ENCODE measurements at places on chromosomes 4 and X. TPM values are rescaled to one million over a fixed set of nuclear protein-coding genes. Genes with fewer than 3 reads are reported as not detected.

- no peak for DNase-seq
- H3K27me3 ChIP-seq, result no peaks in the 10 kb centered on the region
- H3K36me3 ChIP-seq, result no peaks in the 10 kb centered on the region
- no peak overlapping the region for H3K27ac ChIP-seq
Observed at GRCh38 chrX:46739736-46740135, 19.2 kb downstream of the SLC9A7 start.

DNA sequence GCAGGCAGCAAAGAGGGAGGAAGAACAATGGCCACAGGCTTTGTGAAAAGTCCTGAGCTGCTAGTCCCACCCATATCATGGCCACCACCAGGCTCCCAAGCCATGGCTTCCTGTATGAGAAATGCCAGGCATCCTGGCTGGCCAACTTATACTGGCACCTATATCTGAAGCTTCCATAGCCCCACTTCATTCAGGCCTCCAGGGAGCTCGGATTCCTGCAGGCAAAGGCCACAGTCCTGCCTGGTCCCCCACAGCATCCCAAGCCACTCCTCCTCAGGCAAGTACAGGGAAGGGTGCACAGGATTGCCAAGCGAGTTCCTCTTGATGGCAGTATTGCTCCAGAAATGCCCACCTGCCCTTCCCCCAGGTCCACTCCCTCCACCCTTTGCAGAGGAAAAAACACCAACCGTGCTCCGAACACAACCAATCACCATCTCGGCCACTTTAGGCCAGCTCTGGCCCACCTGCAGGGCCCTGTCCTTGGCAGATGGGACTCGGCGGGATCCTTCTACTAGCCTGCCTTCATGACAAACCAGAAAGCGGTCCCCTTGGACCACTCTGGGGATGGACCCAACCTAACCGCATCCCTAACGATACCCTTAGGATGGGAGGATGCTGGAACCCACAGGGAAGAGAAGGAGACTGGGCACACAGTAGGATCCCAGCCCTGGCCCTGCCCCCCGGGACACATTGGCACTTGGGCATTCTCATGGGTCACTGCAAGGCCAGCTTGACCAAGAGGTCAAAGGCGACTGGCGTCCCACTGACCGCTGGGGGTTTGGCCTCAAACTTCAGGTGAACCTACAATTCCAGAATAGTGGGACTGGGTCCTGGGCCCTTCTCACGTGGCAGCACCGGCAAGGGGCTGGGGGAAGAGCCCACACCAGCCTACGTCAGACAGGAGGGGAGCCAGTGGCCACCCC, 220.4 kb upstream of the AGTR2 start:
- H3K36me3 ChIP-seq, result no peaks in the 10 kb centered on the region
- no peaks in the 10 kb centered on the region for H3K27me3 ChIP-seq
- DNase-seq, result no peak
- H3K4me3 ChIP-seq, result no peak overlapping the region
- no peaks in the 10 kb centered on the region for H3K4me1 ChIP-seq

- no peak overlapping the region for H3K27ac ChIP-seq
- no peaks in the 10 kb centered on the region for H3K27me3 ChIP-seq
- DNase-seq, result no peak
- H3K36me3 ChIP-seq, result no peaks in the 10 kb centered on the region
Observed at GRCh38 chrX:53255738-53256191, 25.6 kb downstream of the IQSEC2 start.

GRCh38 chrX:119790977-119791436, 423 bp downstream of the RPL39 start:
- H3K4me1 ChIP-seq, result peaks cover 36% of the 10 kb centered on the region
- H3K27ac ChIP-seq, result peak overlapping the region; percentile 91
- peak overlapping the region; percentile 48 for H3K4me3 ChIP-seq
- no peak for DNase-seq
- no peaks in the 10 kb centered on the region for H3K27me3 ChIP-seq

ZCCHC4 gene
- 14.2 TPM for total RNA-seq
